ENCODE measurements at places on chromosomes 7 and 10.

DNA sequence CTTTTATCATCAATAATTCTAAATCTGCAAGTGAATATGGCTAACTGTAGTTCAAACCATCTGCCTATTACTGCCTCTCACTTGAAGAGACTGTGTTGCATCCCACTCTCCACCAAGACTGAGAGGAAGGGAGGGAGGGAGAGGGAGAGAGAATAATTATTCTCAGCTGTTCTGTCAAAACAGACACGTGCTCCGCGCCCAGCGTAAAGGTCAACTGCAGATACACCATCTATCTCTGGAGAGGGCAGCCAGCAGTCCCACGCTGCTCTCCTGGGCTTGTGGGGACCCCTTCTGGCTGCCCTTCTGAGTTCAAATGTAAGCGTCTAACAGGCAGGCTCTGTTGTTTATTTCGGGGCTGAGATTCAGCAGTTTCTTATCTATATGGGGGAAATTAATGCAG, 625.5 kb upstream of the GALNT17 start:
- H3K4me3 ChIP-seq = no peak overlapping the region
- DNase-seq = no peak
- H3K4me1 ChIP-seq = no peaks in the 10 kb centered on the region
- H3K36me3 ChIP-seq = no peaks in the 10 kb centered on the region
- no peak overlapping the region for H3K27ac ChIP-seq
- no peaks in the 10 kb centered on the region for H3K27me3 ChIP-seq

GRCh38 chr10:103845972-103846371, 9.4 kb downstream of the SH3PXD2A start:
- peak overlapping the region; percentile 18 for H3K4me3 ChIP-seq
- peak overlapping the region; percentile 85 for H3K27ac ChIP-seq
- H3K36me3 ChIP-seq = no peaks in the 10 kb centered on the region

DNA sequence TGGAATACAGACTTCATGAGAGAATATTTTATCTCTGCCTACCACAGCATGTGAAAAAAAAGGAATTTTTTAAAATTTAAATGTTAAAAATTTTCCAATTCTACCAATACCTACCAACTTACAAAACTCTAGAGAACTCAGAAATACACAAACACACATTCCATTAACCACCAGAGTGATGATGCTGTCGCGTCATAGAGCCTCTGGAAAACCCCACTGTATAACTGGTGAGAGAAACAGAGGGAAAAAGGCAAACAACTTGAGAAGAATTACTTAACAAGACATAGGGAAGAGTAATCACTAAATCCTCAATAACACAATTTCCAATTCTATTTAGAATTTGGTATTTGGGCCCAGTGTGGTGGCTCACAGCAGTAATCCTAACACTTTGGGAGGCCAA, 6.2 kb upstream of the SPOCK2 start:
- peaks cover 50% of the 10 kb centered on the region for H3K4me1 ChIP-seq
- H3K27me3 ChIP-seq = no peaks in the 10 kb centered on the region
- no peak overlapping the region for H3K4me3 ChIP-seq

GRCh38 chr7:28613262-28613661, 200.9 kb downstream of the CREB5 start:
- H3K36me3 ChIP-seq = no peaks in the 10 kb centered on the region
- H3K4me1 ChIP-seq = no peaks in the 10 kb centered on the region
- DNase-seq = no peak
- no peak overlapping the region for H3K27ac ChIP-seq
- no peaks in the 10 kb centered on the region for H3K27me3 ChIP-seq

DNA sequence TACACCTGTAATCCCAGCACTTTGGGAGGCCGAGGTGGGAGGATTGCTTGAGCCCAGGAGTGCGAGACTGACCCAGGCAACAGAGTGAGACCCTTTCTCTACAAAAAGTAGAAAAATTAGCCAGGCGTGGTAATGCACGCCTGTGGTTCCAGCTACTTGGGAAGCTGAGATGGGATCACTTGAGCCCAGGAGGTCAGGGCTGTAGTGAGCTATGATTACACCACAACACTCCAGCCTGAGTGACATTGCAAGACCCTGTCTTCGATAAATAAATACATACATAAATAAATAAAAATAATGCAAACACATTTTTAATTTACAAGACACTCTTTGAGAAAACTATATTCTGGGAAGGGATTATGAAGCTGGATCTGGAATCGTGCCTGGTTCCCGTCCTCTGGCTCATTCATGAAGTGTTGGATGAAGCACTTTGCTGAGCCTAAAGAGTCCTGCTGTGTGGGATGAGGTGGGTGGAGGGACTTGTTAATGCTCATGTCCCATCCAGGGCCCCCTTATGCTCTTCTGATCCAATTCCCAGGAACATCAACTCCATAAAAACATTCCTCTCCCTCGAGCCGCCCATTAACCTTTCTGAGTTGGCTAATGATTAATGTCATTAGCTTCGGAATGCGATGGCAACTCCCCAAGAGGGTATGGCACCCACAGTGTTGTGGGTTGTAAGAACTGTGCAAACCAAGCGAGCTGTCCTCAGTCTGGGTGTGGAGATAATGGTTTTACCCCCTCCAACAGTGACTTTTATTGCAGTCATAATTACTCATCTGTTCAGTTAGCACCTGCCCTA, 236.3 kb downstream of the BAMBI start:
- H3K4me3 ChIP-seq = no peak overlapping the region
- no peaks in the 10 kb centered on the region for H3K36me3 ChIP-seq
- H3K4me1 ChIP-seq = no peaks in the 10 kb centered on the region
- no peak overlapping the region for H3K27ac ChIP-seq

- H3K4me1 ChIP-seq = no peaks in the 10 kb centered on the region
- H3K27ac ChIP-seq = no peak overlapping the region
- peaks cover 2% of the 10 kb centered on the region for H3K27me3 ChIP-seq
Measured at GRCh38 chr7:36014961-36015360, 138.1 kb upstream of the EEPD1 start.

DNA sequence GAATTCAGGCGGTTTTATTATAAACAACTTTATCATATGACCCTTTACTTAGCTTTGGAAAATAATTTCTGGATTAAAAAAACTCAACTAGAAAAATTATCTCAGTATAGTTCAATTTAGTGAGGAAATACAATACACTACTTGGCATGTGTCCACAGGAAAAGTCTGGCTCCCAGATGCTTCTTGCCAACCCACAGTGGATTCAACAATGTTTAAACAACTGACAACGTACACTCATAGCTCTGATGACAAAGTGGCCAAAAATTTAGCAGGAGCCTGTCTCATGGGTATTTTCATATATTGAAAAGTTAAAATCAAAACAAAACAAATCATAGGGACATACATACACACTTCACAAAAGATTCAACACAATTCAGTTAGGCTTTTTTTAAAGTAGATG, 158.8 kb downstream of the SKAP2 start:
- no peaks in the 10 kb centered on the region for H3K4me1 ChIP-seq
- H3K27me3 ChIP-seq = peaks cover 7% of the 10 kb centered on the region
- no peak overlapping the region for H3K4me3 ChIP-seq
- no peak overlapping the region for H3K27ac ChIP-seq
- no peaks in the 10 kb centered on the region for H3K36me3 ChIP-seq
- no peak for DNase-seq

GRCh38 chr7:69643708-69644445, 45.6 kb downstream of the AUTS2 start:
- H3K36me3 ChIP-seq = no peaks in the 10 kb centered on the region
- DNase-seq = no peak
- H3K27me3 ChIP-seq = no peaks in the 10 kb centered on the region

GRCh38 chr7:17234030-17234397, 64.4 kb upstream of the AHR start:
- DNase-seq = peak; percentile 53
- H3K27ac ChIP-seq = peak overlapping the region; percentile 91
- H3K27me3 ChIP-seq = no peaks in the 10 kb centered on the region
- H3K4me3 ChIP-seq = peak overlapping the region; percentile 71
- peaks cover 39% of the 10 kb centered on the region for H3K4me1 ChIP-seq
- H3K36me3 ChIP-seq = peaks cover 25% of the 10 kb centered on the region

- H3K36me3 ChIP-seq = no peaks in the 10 kb centered on the region
- H3K27me3 ChIP-seq = peaks cover 9% of the 10 kb centered on the region
- no peaks in the 10 kb centered on the region for H3K4me1 ChIP-seq
Measured at GRCh38 chr10:14460447-14460846, 129.7 kb upstream of the FRMD4A start.

GRCh38 chr7:3259711-3260400, 41.2 kb upstream of the SDK1 start:
- H3K36me3 ChIP-seq = no peaks in the 10 kb centered on the region
- H3K4me3 ChIP-seq = peak overlapping the region; percentile 52
- no peak for DNase-seq
- peaks cover 23% of the 10 kb centered on the region for H3K27me3 ChIP-seq

DNA sequence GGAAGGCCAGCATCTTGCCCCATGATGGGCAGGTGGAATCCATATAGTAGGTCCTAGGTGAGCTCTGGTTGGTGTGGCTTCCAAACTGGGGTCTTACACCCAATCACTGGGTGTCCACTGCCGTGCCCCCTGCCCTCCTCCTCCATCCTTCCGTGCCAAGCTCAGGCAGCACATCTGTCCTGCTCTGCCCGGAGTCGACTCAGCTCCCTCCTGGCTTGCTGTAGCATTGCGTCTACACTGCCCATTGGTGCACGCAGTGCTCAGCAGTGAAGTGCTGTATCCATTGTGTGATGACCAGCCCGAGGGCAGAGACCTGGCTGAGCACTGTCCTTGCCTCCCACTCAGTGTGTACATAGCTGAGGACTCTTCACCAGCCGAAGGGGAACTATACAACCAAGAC, 148.4 kb downstream of the ADAM12 start:
- H3K27me3 ChIP-seq = no peaks in the 10 kb centered on the region
- H3K36me3 ChIP-seq = no peaks in the 10 kb centered on the region
- no peak overlapping the region for H3K27ac ChIP-seq
- no peaks in the 10 kb centered on the region for H3K4me1 ChIP-seq
- DNase-seq = no peak
- H3K4me3 ChIP-seq = no peak overlapping the region

GRCh38 chr7:71626206-71626605, 494.3 kb downstream of the GALNT17 start:
- no peak overlapping the region for H3K4me3 ChIP-seq
- no peak for DNase-seq
- H3K36me3 ChIP-seq = no peaks in the 10 kb centered on the region
- no peaks in the 10 kb centered on the region for H3K27me3 ChIP-seq
- H3K4me1 ChIP-seq = no peaks in the 10 kb centered on the region

- no peak overlapping the region for H3K27ac ChIP-seq
- H3K36me3 ChIP-seq = peaks cover 4% of the 10 kb centered on the region
- DNase-seq = no peak
- peaks cover 74% of the 10 kb centered on the region for H3K27me3 ChIP-seq
- H3K4me1 ChIP-seq = peaks cover 8% of the 10 kb centered on the region
Measured at GRCh38 chr7:20778063-20778721, 8.5 kb downstream of the SP8 start.

- no peaks in the 10 kb centered on the region for H3K4me1 ChIP-seq
- peaks cover 3% of the 10 kb centered on the region for H3K36me3 ChIP-seq
- peak; percentile 20 for DNase-seq
- no peaks in the 10 kb centered on the region for H3K27me3 ChIP-seq
Measured at GRCh38 chr10:101397140-101397539, 43.2 kb downstream of the BTRC start.

- H3K27me3 ChIP-seq = peaks cover 59% of the 10 kb centered on the region
- peaks cover 17% of the 10 kb centered on the region for H3K4me1 ChIP-seq
- no peaks in the 10 kb centered on the region for H3K36me3 ChIP-seq
- H3K27ac ChIP-seq = no peak overlapping the region
Measured at GRCh38 chr7:97027427-97028234, 3.0 kb upstream of the DLX5 start.

GRCh38 chr10:3402187-3402751, 229.7 kb upstream of the PITRM1 start:
- H3K36me3 ChIP-seq = no peaks in the 10 kb centered on the region
- no peaks in the 10 kb centered on the region for H3K4me1 ChIP-seq
- no peak for DNase-seq
- no peak overlapping the region for H3K4me3 ChIP-seq
- H3K27me3 ChIP-seq = peaks cover 7% of the 10 kb centered on the region

DNA sequence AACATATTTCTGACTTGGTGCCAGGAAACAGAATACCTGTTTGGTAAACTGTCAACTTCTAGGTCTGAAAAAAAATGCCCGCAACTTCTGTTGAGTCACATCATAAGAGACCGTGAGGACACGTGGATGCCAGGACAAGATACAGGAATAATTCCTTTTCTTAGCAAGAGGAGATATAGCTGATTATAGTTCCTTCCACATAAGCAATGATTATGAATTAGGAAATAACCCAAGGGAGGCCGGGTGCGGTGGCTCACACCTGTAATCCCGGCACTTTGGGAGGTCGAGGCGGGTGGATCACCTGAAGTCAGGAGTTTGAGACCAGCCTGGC, 75.2 kb downstream of the CDC123 start:
- no peak for DNase-seq
- no peaks in the 10 kb centered on the region for H3K4me1 ChIP-seq
- H3K4me3 ChIP-seq = no peak overlapping the region
- no peaks in the 10 kb centered on the region for H3K27me3 ChIP-seq
- H3K36me3 ChIP-seq = no peaks in the 10 kb centered on the region

GRCh38 chr10:127125331-127125730, 71.1 kb downstream of the INSYN2A start:
- no peaks in the 10 kb centered on the region for H3K36me3 ChIP-seq
- no peak for DNase-seq
- no peak overlapping the region for H3K4me3 ChIP-seq
- H3K27ac ChIP-seq = no peak overlapping the region

DNA sequence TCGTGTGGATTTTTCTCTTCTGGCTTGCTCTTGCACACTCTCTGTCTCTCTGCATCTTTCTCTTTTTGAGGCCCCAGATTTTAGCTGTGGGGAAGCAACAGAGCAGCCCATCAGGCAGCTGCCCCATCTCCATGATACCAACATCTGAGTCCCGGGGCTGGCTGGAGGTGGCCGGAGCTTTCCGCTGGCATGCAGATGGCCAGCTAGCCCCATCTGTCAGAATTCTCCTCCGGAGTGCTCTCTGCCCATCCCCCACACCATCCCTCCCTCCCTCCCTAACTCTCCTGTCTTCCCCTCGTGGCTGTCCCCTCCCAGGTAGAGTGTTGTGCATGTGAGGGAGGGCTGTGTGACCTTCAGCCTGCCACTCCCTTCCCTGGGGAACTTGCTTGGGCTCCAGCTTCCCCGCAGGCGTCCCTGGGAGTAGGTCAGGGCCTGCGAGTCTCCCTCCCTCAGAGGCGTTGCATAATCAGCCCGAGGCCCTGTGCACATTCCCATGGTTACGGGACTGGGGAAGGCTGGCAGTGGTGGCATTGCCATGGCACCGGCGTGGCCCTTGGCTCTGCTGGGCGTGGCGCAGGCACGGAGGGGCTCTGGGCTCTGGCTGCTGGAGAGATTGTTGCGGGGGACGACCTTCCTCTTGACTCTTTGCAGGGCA, 24.7 kb downstream of the GHRHR start:
- no peak overlapping the region for H3K27ac ChIP-seq
- peaks cover 11% of the 10 kb centered on the region for H3K27me3 ChIP-seq
- H3K4me1 ChIP-seq = peaks cover 19% of the 10 kb centered on the region

Measured in activated CD4-positive, alpha-beta memory T cell treated with anti-CD3 and anti-CD28 coated beads, Interleukin-2, amount 10 ng/mL, durations not matched to agents 7 days and 5 days (primary cell).